ENCODE measurements at places on chromosomes 7 and 10.

DNA sequence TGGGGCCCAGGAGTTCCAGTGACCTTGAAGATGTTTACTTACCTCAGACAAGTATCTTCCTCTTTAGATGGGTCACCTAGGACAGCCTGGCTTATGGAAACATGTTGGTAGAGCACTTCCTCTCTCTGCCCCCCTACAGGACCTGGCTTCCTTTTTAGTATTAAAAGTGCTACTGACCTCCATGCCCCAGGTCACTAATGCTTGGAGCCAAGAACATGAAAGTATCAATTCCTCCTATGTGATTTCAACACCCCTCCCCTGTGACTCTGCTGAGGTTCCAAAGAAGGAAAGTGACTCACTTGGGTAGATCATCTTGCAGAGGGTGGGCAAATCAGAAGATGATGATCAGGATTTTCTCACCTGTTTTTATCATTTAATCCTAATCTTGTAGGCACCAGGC lies 125.3 kb upstream of the CCDC6 start:
- peak; percentile 38 for DNase-seq

- DNase-seq = no peak
Measured at GRCh38 chr10:2445370-2445769, 622.0 kb upstream of the PFKP start.

GRCh38 chr10:50972591-50972990 lies 87.2 kb upstream of the A1CF start:
- DNase-seq = no peak

DNA sequence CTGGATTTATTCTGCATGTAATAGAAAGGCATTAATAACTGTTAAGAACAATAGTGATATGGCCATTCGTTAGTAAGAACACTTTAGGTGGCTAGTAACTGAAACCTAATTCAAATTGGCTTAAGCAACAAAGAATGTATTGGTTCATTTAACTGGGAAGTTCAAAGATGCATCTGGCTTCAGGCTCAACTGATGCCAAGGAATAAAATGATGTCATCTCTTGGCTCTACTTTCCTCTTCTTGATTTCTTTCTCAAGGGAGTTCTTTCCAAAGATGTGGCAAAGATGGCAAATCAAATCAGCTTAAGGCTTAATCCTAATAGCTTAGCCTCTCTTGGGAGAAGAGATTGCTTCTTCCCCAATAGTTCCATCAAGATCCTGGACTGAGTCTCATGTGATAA lies 51.6 kb downstream of the PIK3CG start:
- no peak for DNase-seq
